ENCODE measurements at places on chromosomes 7 and 10.

DNA sequence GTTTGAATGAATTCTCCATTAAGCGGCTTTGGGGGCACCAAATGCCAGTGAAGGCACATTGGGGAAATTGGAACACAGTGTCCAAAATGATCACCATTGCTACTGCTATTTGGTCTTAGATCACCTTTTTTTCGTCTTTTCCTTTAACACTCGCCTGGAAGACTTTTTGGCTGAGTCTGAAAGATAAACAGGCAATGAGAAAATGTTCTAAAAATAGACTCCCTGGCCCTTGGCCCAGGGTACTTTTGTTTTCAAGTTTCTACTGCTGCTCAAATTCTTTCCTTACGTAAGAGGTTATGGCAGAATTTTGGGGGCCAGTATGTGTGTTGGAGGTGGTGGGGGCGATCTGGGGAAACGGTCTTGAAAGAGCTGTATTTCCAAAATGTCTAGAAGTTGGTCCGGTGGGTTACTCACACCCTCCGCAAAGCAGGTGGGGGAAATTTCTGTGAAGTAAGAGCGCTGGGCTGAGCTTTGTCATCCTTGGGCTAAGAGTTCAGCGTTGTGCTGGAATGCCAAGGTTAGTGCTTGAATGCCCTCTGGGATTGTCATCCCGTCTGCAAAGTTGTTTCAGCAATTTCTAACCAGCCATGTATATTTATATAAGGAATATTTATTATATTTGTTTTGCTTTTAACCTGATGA is 1.3 kb upstream of the ITPRIP start:
- peak; percentile 72 for DNase-seq

DNA sequence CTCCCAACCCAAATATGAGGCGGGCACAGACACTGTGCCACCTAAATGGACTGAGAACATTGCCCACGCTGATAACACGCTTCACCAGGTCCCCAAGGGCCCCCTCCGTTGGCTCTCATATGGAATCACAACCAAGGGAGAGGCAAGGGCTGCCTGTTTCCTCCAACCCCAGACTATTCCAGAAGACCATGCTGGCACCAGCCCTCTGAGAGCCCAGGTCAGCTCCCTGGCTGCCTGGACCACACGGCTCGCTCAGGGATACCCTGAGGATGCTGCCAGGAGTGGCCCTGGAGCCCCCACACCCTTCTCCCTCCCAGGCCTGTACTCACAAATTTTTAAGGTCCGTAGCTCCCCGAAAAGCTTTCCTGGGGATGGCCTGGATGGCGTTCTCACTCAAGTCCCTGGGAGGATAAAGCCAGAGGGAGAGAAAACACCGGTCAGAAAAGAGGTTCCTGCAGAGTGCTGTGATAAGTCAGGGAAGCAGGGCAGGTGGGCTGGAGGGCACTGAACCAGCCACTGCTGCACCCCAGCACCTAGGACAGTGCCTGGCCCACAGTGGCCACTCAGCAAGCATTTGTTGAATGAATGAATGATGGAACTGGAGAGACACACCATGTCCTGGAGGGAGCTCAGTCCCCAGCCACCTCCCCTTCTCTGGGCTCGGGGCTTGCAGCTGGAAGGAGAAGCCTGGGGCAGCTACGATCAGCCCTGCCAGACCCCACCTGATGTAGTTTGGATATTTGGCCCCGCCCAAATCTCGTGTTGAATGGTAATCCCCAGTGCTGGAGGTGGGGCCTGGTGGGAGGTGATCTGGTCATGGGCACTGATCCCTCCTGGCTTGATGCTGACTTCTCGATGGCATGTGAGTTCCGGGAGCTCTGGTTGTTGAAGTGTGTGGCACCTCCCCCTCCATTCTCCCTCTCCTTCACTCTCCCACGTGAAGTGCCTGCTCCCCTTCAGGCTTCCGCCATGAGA is 119.8 kb downstream of the SLIT1 start:
- no peak for DNase-seq

- no peak for DNase-seq
Observed at GRCh38 chr10:61621605-61622051, 41.1 kb upstream of the CABCOCO1 start.

DNA sequence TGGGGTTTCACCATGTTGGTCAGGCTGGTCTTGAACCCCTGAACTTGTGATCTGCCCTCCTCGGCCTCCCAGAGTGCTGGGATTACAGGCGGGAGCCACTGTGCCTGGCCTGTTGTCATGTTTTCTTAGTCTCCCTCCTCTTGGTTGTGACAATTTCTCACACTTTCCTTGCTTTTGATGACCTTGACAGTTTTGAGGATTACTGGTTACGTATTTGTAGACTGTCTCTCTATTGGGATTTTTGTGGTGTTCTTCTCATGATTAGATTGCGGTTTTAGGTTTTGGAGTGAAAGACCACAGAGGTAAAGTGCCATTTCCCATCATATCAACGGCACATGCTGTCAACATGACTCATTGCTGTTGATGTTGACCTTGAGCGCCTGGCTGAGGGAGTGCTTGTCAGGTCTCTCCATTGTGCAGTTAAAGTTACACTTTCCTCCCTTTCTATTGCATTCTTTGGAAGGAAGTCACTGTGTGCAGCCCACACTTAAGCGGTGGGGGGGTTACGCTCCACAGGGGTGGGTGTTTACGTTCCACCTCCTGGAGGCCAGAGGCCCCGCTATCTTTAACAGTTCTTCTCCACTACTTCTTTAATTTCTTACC is 10.8 kb downstream of the NEURL1 start:
- DNase-seq: peak; percentile 84

GRCh38 chr10:72106154-72106849 is 18.0 kb upstream of the SPOCK2 start:
- no peak for DNase-seq

- no peak for DNase-seq
Observed at GRCh38 chr10:133100706-133101415, 13.1 kb downstream of the ADGRA1 start.

DNA sequence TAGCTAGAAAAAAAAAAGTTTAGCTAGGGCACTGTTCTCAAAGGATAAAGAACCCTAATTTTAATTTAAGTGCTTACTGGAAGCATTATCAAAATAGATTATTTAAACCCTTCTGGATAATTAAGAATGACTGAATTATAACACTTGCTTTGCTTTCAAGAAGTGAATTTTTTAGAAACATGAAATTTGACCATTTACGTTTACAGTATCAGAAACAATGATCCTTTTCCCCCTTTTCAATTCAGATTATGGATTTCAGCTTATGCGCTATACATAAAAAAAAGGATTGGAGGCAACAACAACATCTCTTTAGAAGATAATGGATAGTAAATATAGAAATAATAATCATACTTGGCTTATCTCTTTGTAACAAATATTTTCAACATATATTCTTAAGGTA is 39.2 kb downstream of the CREM start:
- no peak for DNase-seq
